Activated CD8-positive, alpha-beta T cell treated with anti-CD3 and anti-CD28 coated beads, Interleukin-2, amount 10 ng/mL, durations not matched to agents 7 days and 5 days (primary cell): ENCODE measurements at places on chromosomes 6 and 20. TPM values are rescaled to one million over a fixed set of nuclear protein-coding genes. Genes with fewer than 3 reads are reported as not detected.

DNA sequence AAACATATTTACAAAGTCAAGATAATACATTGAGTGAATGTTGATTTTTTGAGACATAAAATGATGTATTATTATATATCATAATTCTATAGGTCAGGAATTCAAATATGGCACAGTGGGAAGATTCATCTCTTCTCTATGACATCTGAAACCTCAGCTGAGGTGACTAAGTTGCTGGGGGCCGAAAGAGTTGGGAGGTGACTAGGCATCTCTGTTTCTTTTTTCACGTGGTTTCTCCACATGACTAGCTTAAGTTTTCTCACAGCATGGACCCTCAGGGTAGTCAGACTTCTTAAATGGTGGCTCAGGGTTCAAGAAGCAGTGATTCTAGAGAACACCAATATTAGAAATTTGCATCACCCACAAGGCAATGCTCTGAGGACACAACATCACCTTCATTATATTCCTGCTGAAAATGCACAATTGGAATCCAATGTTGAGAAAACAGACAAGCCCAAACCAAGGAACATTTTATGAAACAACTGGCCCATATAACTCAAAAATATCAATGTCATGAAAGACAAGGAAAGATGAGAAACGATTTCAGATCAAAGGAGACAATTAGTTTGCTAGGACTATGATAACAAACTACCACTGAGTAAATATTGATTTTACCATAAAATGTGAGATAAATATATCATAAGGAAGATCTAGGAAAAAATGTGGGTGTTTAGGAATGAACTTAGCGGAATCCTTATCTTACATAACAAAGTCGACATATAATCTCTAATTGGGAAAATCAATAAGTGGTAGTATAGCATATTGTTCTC lies 273.3 kb upstream of the IRAK1BP1 start:
- no peak for DNase-seq

- no peak for DNase-seq
Observed at GRCh38 chr20:40197691-40198090, 491.3 kb downstream of the MAFB start.

DNA sequence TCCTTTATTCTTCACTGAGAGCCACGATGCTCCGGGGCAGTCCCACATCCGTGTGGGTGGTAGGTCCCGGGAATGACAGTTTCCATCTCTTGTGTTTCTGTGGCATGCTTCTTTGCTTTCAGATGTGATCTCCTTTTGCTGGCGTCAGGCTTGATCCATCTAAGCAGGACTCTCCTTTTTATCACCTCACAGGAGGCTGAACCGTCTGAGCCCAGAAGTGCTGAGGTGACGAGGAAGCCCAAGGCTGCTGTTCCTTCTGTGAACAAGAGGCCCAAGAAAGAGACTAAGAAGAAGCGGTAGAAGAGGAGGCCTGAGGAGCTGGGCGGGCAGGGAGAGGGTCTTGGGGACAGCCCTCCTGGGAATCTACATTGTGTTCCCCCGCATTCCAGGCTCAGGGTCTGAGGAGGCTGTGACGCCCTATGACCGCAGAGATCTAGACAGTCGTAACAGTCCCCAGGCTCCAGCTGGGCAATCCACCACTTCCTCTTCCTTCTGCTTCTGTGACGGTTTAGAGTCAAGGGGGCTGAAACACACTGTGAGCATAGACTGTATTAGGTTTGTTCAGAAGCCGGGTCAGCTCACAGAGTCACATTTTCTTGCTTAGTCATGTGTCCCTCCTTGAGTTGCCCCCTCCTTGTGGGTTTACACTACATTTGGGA lies 26.8 kb downstream of the MANBAL start:
- DNase-seq, result peak; percentile 77

DNA sequence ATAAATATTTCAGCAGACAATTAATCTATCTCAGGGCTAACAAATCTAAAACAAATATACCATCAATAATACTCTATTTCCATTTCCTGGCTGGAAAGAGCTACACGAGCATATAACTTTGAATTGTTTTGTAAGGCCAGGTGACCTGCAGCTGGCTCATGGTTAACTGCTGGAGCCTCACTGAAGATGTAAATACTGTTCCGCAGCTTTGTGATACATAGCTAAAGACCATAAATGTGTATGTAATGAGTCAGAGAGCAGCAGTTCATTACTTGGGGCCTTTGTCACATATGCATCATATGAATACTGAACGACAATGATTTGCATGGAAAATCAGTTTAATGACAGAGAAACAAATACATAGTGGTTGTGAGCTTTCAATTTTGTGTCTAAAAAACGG lies 109.4 kb upstream of the CCN2 start:
- no peak for DNase-seq

DNA sequence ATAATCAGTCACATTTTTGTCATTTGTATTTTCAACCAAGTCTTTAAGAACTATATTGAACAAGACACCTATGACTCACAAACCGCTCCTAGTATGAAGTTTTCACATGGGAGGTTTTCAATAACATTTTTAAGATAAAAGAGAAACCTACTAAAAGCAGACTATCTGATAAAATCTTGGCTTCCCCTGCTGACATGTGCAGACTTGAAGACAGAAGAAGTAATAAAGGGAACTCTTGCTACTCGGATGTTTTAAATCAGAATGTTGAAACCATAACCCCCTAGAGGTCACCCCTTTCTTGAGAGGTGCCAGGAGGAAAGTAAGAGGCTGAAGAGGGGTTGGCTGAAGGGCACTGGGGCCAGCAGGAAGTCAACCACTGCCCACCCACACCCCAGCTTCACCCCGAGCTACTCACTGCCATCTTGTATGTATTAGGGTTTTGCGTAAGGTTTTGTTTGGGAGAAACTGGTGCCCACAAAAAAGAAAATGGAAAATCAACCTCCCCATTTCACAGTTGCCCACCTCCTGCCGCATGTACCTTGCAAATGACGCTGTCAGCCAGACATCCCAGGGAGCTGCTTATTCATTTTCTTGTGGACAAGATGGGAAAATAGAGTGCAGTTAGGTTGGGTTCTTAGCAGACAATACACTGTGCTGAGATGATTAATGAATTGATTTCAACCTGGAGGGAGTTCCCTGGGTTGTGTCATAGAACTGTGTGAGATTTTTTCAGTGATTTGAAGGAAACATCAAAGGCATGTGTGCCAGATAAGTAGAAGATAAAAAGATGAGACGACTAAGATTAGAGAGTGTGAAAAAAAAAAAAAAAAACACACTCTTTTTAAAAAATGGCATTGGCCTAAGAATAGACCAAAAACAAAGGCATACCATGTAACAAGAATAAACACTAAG lies 83.2 kb upstream of the TAB2 start:
- DNase-seq, result peak; percentile 40

DNA sequence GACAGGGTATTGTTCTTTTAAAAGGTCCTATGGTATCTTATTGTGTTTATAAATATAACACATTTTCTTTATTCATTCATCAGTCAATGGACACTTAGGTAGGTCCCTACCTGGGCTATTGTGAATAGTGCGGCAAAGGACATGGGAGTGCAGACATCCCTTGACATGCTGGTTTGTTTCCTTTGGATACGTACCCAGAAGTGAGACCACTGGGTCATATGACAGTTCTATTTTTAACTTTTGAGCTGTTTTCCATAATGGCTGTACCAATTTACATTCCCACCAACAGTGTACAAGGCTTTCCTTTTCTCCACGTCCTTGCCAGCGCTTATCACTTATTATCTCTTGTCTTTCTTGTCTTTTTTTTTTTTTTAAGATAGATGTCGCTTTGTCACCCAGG lies 627.5 kb downstream of the PRKN start:
- DNase-seq, result no peak

The ANKRD66 gene
- not detected for total RNA-seq

- no peak for DNase-seq
Observed at GRCh38 chr6:165662749-165663376, at the start of gene PDE10A. Gene PDE10A, minus strand, starts transcription at chr6:165663241. Its CDS starts 430 bp downstream, at chr6:165662811.

DNA sequence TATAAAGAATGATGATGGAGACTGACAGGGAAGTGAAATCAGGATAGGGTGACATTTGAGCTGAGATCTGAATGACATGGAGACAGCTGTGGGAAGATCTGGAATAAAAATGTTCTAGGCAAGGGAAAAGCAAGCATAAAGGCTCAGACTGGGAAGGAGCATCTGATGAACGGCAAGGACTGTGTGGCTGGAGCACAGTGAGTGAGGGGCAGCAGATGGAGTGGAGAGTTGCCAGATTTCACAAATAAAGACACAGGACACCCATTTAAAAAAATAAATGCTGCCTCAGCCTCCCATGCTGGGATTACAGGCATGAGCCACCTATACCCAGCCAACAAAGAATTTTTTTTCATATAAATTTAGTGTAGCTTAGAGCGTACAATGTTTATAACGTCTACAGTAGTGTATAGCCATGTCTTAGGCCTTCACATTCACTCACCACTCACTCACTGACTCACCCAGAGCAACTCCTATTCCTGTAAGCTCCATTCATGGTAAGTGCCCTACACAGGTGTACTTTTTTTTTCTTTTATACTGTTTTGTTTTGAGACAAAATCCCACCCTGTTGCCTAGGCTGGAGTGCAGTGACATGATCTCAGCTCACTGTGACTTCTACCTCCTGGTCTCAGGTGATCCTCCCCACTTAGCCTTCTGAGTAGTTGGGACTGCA lies 2.4 kb upstream of the ZBTB24 start:
- peak; percentile 17 for DNase-seq

GRCh38 chr6:106184629-106185028 lies 98.5 kb downstream of the PRDM1 start:
- DNase-seq, result no peak

The POU5F1 gene
- total RNA-seq, result not detected

DNA sequence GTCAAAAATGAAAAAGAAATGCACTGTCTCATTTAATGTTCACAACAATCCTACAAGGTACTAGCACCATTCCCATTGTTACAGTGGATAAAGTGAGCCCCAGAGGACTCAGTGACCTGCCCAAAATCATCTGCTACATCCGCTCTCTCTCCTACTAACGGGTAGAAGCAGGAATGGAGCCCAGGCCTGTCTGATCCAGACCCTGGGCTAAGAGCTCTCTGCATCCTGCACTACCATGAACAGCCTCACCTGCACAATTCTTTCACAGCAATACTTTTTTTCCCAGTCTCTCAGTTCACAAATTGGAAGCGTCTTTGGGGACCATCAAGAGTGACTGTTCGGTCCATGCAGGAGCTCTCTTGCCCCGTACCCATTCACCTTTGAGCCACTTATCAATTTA lies 31.2 kb downstream of the ATP9A start:
- DNase-seq, result no peak

The CCN5 gene
- not detected for total RNA-seq

DNA sequence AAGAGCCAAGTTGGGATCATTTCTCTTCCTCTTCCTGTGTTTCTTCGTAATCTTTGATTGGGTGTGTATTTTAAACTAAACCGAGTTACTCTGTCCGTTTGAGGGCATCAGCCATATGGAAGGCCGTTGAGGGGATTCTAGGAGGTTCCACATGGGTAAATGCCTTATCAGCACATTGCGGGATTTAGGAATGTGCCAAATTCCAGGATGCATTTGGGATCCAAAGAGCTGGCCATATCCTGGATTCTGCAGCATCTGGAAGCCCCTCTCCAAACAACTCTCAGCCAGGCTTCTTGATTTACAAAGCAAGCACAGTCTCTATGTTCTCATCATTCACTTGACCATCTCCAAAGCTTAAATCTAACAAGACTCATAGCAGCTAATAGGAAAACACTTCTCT lies 67.6 kb upstream of the RIN2 start:
- no peak for DNase-seq

The NEDD9 gene
- total RNA-seq, result 69.5 TPM

- peak; percentile 21 for DNase-seq
Observed at GRCh38 chr6:122130026-122130348, 269.5 kb upstream of the HSF2 start.

DNA sequence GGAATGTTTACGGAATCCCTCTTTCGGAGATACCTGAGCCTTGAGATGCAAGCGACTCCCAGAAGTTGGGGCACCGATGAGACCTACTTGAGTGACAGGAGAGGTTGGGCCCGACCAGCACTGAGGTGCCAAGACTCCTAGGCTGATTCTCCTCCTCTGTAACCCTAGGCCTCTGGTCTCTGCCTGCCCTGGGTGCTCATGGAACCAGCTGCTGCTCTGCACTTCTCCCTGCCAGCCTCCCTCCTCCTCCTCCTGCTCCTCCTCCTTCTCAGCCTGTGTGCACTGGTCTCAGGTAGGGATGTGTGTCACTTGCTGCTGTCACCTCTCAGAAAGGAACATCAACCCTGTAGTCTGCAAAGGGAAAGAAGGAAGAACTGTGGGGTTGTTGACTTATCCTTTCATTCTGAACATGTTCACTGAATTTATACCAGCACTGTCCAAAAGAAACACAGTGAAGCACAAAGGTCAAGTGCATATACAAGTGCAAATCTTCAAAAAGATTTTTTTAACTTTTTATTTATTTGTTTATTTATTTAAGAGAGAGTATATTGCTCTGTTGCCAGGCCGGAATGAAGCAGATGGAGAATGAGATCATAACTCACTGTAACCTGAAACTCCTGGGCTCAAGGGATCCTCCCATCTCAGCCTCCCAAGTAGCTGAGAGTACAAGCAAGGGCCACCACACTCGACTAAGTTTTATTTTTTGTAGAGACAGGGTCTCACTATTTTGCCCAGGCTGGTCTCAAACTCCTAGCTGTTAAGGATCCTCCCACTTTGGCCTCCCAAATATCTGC lies 913 bp downstream of the BTN2A2 start:
- no peak for DNase-seq

The SLC35D3 gene
- total RNA-seq, result not detected

- no peak for DNase-seq
Observed at GRCh38 chr6:38239719-38240451, 399.8 kb downstream of the BTBD9 start.

GRCh38 chr20:57685146-57685758 lies 24.6 kb downstream of the PMEPA1 start:
- no peak for DNase-seq

DNA sequence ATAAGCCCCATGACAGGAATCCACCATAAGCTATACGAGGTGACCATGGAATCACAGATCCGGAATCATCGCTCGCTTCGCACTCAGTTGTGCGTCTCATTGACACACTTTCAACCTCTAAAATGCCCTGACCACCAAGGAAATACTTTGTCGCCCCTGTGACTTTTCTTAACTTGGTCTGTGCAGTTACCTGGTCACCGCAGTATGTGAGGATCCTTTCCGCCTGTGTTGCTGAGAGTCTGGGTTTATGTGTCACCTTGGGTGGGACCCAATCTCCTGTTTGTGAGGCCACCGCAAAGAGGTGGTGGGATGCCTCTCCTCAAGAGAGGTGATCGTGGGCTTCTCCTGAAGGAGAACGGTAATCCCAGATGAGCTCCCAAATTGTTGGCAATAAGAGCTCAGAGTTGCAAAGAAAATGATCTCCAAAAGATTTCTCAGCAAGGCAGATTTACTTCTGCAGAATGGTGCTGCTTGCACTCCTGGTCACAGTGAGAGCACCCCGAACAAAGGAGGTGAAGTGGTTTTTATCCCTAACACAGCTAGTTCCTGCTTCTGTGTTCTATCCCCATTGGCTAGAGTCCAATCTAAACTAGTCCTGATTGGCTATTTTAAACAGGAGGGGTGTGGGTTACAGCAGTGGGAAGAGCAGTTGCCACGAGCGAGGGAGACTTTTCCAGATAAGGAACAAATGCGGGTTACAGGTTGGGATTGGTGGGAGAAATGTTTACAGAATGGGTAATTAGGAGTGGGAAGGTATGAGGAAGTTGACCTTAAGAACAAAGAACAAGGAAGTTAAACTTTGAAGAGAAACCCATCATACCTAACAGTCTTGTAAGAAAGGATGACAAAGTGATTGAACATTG lies 9.1 kb upstream of the ZNFX1 start:
- no peak for DNase-seq

The GLP1R gene
- not detected for total RNA-seq

- DNase-seq, result no peak
Observed at GRCh38 chr6:46484081-46484820, 7.0 kb downstream of the RCAN2 start.
